ENCODE measurements at places on chromosomes 16 and 17.

DNA sequence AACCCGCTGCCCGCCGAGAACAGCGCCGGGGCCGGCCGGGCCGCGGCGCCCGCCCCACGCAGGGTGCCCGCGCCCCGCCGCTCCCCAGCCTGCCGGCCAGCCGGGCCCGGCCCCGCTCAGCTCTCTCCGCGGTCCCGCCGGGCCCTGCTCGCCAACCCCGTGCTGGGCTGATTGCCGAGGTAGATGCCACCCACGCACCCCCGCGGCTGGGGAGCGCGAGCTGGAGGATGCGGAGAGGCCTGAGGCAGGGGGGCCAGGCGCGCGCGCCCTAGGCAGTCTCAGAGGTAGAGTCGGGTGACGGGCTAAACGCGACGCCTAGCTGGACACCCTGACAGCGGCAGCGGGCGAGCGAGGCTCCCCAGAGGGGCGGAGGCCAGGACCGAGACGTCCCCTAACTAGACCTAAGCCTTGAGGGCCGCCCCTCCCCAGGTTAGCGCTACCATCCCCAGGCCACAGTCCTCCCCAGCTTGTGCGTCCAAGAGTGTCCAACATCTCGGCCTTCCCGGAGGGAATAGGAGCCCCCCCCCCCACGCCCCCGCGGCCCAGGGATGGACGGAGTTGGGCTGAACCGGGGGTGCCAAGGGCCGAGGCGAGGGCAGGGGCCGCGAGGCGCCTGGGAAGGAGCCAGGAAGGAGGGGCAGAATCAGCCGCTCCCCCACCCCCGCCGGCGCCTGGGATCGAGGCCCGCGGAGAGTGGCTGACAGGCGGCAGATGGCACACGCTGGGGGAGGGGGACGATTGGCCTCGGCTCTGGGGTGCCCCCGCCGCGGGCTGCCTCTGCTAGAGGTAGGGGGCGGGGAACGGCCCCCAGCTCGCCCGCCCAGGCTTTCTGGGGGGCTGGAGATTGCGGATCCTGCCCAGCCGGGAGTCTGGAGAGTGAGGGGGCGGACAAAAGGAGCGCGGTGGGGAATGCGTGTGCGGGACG lies 2.5 kb upstream of the ZNF423 start:
- peak; percentile 13 for DNase-seq

- peak; percentile 32 for DNase-seq
These were observed 56.7 kb downstream of the GRB7 start for GRCh38 chr17:39794249-39794970.

DNA sequence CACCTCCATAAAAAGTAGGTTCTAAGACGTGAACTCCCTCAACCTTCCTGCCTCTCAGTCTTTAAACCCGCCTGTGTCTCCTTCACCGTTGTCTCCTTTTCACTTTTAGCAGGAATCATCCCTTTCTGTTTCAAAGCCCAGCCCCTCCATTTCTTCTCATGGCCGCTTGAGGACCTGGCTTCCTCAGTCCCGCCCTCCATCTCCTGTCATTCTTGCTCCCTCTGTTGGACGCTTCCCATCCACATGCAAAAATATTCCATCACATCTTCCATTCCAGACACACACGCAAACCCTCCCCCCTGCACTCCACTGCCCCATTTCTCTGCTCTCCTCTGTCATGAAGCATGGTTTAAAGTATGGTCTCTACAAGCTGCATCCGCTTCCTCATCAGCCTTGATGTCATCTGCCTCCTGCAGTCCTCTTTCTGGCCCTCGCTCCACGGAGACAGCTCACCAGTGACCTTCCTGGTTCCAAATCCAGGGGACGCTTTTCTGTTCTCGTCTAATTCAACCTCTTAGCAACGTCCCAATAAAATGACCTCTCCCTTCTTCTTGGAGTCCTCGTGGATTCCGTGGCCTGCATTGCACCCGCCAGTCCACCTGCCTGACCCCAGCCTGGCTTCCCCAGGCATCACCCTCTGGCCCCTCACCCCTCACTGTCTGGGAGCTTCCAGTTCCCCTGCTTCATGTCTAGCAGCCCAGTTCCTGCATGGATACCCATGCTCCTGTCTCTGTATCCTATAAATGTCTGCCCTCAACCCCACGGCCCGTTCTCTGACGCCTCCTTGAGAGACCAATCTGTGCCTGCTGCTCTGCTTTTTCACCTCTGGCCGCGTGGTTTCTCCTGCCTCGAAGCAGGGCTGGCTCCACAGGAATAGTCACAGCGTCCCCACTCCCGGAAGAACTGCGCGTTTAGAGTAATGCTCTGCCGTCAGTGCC lies 26.2 kb downstream of the ANKRD40 start:
- no peak for DNase-seq

- DNase-seq, result peak; percentile 36
These were observed 849 bp downstream of the CAPN15 start for GRCh38 chr16:528111-529011.

GRCh38 chr16:23359092-23359760 lies 57.1 kb downstream of the SCNN1B start:
- DNase-seq, result no peak

DNA sequence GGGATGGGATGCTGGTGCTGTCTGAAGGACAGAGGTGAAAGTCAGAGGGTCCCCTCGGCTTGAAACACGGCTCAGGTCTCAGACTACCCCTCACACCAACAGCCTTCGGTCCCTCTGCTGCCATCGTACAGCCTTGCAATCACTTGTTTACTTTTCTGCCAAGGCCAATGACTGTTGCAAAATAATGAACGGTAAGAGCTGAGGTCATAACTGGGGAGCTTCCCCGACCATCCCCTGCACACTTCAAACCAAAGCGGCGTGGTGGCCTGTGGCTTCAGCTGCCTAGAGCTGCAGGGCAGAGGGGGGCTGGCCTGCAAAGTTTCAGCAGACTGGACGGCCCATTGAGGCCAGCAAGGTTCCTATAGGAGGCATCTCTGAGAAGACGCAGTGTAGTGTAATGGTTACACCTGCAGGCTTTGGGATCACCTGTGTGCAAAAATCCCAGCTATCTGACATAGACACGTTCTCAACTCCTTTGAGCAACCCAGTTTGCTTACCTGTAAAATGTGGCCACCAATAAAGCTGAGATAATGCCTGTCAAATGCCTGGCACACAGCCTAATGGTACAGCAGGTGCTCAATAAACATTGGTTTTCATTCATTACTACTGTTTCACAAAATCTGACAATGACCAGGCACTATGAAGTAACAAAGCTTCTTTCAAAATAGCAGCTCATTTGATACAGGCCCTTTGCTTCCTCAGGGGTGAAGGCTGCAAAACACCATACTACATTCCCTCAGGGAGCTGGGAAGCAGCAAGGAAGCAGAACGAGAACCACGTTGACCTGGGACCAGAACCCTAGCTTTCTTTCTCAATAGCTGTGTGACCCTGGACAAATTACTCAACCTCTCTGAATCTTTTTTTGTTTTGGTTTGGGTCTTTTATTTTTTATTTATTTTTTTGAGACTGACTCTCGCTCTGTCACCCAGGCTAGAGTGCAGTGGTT lies 5.0 kb downstream of the PAM16 start:
- no peak for DNase-seq

GRCh38 chr17:7174603-7175326 lies 4.4 kb downstream of the ASGR1 start:
- DNase-seq, result no peak

GRCh38 chr17:58254803-58255202 lies 16.4 kb downstream of the LPO start:
- DNase-seq, result no peak

- no peak for DNase-seq
These were observed 55.1 kb upstream of the MNT start for GRCh38 chr17:2455956-2456355.

DNA sequence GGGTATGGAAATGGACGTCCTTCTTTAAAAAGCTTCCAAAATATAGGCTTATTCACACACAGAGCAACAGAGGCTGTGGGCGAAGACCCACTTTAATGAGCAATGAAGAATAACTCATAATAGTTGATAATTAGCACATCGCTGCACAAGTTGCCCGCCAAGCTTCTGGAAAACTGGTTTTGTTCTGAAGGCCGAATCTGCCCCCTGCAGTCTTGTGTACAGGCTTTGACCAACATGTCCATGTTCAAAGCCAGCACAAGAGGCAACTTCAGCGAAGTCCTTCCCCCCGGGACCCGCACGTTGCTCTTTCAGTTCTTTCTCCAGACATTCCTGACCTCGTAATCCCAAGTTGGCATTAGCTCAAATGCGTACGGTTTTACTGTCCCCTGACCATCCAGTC lies 73.3 kb downstream of the IRX5 start:
- DNase-seq, result no peak

DNA sequence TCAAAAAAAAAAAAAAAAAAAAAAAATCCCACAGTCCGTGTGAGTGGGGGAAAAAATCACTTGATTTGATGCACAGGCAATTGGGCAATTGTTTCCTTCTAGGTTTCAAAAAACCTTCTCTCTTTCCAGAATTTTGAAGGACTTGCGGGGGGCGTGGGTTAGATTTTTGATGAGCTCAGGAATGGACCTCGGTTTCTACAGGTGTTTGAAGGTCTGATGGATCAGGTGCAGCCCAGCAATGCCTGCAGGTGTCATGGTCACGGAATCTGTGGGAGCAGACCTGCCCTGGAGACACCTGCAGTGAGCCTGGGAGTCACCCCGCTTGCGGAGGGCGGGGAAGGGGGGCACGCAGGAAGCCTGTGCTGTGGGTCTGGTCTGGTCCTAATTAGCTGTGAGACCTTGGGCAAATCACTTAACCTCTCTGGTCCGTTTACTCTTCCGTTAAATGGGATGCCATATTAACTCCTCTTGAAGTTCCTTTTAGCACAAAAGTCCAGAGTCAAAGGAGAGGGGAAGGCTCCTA lies 174.2 kb downstream of the IRF8 start:
- no peak for DNase-seq

- DNase-seq, result no peak
These were observed 296.9 kb upstream of the CDH5 start for GRCh38 chr16:66069587-66069986.

DNA sequence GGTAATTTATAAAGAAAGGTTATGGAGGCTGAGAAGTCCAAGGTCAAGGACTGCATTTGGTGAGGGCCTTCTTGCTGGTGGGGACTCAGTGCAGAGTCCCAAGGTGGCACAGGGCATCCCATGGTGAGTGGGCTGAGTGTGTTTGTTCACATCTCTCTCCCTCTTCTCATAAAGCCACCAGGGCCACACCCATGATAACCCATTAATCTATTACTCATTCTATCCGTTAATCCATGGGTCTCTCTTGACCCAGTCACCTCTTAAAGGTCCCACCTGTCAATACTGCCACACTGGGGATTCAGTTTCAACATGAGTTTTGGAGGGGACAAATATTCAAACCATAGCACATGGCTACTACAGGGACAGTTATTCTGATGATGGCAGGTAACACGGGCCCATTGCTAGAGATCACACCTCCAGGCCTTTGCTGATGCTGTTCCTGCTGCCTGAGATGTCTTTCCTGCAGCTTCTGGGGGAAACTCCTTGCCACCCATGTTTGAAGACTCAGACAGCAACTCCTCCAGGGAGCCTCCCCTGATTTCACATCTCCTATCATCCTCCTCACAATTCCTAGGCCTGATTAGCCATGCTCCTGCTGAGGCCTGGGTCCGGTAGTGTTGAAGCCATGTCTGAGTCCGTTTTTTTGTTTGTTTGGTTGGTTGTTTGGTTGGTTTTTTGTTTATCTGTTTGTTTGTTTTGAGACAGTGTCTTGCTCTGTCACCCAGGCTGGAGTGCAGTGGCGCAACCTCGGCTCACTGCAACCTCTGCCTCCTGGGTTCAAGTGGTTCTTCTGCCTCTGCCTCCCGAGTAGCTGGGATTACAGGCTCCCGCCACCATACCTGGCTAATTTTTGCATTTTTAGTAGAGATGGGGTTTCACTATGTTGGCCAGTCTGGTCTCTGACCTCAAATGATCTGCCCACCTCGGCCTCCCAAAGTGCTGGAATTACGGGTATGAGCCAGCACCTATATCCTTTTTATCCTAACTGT lies 16.1 kb downstream of the SOCS1 start:
- DNase-seq, result no peak

- no peak for DNase-seq
These were observed 65.7 kb upstream of the METRNL start for GRCh38 chr17:83013779-83014117.

GRCh38 chr17:35765756-35766488 lies 5.2 kb downstream of the C17orf50 start:
- DNase-seq, result no peak

- no peak for DNase-seq
These were observed 14.4 kb downstream of the SNN start for GRCh38 chr16:11682655-11683096.

DNA sequence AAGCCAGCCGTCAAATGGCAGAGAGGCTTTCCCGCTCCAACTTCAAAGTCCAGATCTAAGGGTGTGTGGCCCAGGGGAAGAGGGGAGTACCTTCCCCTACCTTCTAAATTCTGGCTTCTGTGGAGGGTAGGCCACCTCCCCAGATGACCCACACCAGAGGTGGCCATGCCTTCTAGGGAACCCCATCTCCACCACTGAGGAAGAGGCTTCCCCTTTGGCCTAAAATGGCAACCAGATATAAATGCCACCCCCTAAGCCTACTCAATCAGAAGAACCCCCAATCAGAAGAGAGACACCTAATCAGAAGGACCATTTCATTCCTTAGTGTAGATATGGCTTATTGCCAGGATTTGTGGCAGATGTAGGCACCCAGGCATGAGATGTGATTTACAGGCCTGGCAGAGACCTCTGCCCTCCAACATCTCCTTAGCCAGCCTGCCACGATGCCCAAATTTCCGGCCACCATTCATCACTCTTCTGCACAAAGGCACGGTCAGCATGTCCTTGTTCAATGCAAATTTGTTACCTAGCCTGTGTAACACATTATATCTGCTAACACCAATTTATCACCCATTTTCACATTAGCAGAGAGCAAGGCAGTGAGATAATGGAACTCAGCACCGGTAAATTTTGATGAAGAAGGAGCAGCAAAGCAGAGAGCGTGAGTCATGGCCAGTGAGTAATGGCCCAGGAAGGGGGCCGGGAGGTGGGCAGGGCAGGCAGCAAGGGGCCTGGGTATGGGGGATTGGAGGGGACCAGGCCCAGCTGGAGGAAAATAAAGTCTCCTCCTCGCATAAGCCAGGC lies 1.2 kb upstream of the MGAT5B start:
- DNase-seq, result no peak
